ENCODE measurements at places on chromosomes 1 and 21.

- no peak for DNase-seq
These were observed 506 bp downstream of the SSX2IP start for GRCh38 chr1:84689514-84690396.

GRCh38 chr1:37038227-37039093 is 4.1 kb upstream of the GRIK3 start:
- no peak for DNase-seq

DNA sequence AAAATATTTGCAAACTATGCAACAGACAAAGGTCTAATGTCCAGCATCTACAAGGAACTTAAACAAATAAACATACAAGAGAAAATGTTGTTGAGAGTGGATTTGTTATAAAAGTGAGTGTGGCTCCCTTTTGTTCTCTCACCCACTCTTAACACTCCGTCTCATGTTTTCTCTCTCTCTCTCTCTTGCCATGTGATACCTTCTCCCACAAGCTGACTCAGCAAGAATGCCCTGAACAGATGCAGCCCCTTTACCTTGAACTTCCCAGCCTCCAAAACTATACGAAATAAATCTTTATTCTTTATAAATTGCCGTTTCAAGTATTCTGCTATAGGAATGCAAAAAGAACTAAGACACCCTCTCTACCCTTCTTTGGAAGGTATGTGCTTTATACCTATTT is 234.1 kb downstream of the ADGRL2 start:
- no peak for DNase-seq

- DNase-seq = no peak
These were observed 19.5 kb downstream of the USP25 start for GRCh38 chr21:15749082-15749860.

- DNase-seq = no peak
These were observed 291.6 kb downstream of the PLPP3 start for GRCh38 chr1:56287721-56288120.

- no peak for DNase-seq
These were observed 198.7 kb downstream of the KCNJ6 start for GRCh38 chr21:37717534-37717933.

DNA sequence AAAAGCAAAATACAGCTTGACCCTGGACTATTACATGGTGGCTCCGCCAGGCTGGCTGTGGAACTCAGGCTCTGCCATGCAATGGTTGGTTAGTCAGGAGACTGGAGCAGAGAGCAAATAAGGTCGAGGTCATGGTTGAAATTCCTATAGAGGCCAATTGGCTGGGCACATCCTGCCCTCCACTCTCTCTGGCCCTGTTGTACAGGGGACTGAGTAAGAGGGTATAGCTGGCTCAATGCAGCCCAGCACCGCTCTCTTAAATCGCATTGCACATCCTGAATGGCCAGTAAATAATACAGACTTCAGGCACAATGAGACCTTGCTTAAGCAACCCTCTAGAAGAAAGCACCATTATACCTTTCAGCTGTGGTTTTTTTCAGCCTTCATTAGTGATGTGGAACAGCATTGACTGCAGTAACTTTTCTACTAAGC is 59.3 kb upstream of the PPP2R5A start:
- DNase-seq = no peak

DNA sequence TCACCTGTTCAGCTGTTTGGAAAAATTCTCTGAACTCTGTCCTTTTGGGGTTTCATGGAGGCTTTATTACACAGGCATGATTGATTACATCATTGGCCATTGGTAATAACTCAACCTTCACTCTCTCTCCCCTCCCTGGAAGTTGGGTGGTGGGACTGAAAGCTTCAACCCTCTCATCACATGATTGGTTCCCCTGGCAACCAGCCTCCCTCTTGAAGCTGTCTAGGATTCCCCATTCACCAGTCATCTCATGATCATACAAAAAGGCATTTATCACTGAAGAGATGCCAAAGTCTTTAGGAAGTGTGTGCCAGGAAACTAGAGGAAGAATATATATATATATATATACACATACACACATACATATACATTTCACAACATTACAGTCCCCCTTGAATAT is 228.5 kb downstream of the ZNF326 start:
- no peak for DNase-seq

DNA sequence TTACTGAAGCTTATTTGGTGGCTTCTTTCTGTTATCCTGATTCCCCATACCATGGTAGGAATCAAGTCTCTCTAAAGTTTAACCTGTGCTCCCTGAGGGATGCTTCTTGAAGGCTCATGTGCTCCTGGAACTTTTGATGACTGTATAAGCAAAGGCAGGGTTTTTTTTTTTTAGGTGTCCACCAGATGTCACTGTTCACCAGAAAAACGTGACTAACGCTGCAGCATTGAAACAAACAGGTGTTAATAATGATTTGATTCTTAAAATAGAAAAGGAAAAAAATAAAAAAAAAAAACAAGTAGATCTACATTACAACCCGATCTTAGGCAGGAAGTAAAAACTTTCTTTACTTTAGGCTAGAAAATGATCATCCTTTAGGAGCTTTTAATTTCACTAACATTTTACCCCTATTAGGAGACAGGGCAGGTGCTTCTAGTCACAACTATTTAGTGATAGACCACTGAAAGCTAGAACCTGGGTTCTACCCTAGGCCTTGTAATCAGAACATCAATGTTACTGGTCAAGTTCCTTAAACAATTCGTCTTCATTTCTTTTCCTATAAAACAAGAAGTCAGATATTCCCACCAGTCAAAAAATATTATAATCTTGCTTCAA is 223.0 kb downstream of the PLA2G4A start:
- DNase-seq = no peak

- no peak for DNase-seq
These were observed 30.0 kb upstream of the FGGY start for GRCh38 chr1:59266927-59267293.

DNA sequence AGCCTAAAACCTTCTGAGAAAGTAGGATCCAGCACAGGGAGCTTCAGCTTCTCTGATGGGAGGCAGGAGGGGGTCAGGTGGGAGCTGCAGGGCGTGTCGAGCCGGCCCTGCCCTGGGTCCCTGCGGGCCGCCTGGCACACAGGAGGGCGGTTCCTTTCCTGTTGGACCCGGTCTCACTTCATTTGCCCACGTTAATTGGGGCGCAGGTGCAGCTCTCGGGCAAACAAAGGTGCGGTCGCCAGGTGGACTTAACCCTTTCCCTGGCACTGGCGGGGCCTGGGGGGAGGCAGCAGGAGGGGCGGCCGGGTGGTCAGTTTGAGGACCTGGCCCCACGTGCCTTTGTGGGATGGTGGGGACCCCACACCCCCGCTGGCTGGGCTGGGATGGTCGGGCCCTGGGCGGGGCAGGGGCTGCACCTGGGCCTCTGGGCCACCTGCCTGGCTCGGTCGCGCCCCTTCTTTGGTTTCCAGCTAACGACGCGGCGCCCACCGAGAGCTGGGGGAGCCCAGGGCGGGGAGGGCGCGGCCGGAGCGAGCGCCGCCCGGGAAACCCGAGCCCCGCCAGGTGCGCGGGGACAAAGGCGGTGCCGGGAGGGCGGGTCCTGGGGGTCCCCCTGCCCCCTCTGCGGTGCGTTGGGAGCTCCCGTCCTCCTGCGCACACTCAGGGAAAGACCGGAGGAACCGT is 20.8 kb upstream of the C1orf159 start:
- peak; percentile 43 for DNase-seq

DNA sequence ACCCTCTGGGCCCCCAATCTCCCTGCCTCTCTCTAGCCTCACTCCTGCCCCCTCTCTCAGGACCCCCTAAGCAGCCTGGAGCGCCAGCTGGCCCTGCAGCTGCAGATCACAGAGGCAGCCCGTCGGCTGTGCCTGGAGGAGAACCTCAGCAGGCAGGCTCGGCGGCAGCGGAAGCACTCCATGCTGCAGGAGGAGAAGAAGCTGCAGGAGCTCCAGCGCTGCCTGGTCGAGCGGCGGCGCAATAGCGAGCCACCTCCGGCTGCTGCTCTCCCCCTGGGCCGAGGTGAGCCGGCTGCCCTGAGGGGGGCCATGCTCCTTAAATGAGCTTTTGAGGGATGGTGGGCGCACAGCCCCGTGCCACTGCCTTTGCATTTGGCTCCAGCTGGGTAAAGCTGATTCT is 6.2 kb downstream of the INAVA start:
- no peak for DNase-seq

GRCh38 chr1:91997607-91998195 is 32.1 kb upstream of the EPHX4 start:
- DNase-seq = peak; percentile 5

DNA sequence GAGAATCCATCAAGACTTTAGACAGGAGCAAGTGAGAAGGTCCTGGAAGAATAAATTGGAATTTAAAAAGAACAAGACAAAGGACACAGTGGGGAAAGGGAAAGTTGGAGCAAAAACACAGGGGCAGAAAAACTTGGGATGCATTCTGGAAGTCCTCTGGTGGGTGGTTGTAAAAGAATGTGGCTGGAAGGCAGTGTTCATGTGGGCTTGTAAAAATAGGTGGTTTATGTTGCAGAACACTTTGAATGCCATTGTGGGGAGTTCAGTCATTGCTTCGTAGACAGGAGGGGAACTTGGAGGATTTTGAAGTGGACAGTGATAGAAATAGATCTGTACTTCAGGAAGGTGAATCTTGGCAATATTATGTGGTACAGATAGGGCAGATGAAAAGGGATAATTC is 15.2 kb downstream of the KIF1B start:
- DNase-seq = no peak
